Adipocyte (in vitro differentiated cells): ENCODE measurements at places on chromosomes 5 and 9.
A peak's percentile ranks its signal among the peaks of the same experiment; 100 is the strongest.

GRCh38 chr9:131258698-131259431 is 17.4 kb downstream of the FAM78A start:
- DNase-seq = no peak

DNA sequence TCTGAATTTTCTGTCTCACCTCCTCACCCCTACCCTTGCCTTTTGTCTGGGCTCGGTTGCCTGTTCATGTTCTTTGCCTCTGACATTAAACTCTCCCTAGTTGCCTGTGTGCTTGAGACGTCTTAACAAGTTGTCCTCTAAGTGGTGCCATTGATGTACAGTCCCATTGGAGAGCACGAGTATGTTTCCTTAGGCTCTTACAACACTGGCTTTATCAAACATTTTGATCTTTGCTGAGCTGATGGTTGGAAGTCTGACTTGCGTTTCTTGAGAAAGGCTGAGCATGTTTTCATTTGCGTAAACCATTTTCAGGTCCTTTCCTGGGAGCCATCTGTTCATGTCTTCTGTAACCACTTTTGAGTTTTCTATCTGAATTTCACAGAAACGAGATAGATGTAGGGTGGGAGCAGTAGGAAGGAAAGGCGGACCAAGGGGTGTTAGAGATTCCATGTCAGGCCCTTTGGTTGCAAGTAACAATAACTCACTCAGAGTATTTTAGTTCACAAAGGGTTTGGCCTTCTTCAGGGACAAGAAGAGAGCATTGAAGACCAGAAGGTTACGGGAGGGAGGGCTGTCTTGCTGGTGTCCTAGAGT is 35.4 kb downstream of the OTULIN start:
- no peak for DNase-seq

GRCh38 chr5:151022511-151023018 is 2.2 kb downstream of the GPX3 start:
- no peak for DNase-seq

- peak; percentile 89 for DNase-seq
Observed at GRCh38 chr5:170861667-170861916, 226 bp upstream of the RANBP17 start.

GRCh38 chr5:141771031-141771430 is 89.0 kb upstream of the ARAP3 start:
- peak; percentile 15 for DNase-seq

DNA sequence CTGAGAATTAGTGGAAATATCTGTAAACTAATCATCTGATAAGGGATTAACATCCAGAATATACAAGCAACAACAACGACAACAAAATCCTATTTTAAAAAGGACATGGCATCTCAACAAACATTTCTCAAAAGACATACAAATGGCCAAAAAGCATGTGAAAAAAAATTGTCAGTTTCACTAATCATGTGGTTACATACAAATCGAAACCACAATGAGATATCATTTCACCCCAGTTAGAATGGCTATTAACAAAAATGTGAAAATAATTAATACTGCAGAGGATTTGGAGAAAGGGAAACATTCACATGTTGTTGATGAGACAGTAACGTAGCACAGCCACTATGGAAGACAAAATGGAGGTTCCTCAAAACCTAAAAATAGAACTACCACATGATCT is 69.5 kb downstream of the ERP44 start:
- DNase-seq = no peak

GRCh38 chr5:16656561-16657191 is 39.9 kb upstream of the RETREG1 start:
- peak; percentile 32 for DNase-seq

GRCh38 chr5:120735076-120735475 is 271.0 kb downstream of the PRR16 start:
- DNase-seq = peak; percentile 40
